ENCODE measurements at places on chromosomes 5 and 9.

GRCh38 chr5:173562451-173562850 is 54.0 kb downstream of the BOD1 start:
- DNase-seq, result no peak

DNA sequence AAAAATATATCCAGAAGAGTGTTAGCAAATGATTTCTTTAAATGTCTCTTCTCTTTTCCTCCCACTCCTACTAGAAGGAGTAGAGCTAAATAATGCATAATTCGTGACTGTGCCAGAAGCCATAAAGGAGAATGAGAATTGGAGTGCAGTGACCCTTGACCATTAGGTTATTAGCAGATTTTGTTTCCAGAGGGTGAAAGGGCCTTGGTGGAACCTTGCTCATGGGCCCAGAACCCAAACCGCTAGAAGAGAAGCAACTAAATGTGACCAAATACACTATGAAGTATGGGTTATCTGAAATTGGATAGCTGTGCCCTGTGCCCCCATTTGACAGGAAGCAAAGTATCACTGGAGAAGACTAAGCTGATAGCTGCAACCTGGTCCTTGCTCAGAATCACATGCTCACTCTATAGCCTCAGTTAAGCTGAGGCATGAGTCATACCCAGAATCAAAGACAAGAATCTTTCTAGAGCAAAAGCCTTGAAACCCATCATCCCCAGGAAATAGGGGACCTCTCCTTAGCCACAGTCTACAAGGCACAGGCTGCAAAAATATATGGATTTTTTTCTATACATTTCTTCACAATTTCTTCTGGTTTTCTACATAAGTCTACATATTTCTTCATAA is 36.3 kb downstream of the CAPSL start:
- DNase-seq, result no peak

DNA sequence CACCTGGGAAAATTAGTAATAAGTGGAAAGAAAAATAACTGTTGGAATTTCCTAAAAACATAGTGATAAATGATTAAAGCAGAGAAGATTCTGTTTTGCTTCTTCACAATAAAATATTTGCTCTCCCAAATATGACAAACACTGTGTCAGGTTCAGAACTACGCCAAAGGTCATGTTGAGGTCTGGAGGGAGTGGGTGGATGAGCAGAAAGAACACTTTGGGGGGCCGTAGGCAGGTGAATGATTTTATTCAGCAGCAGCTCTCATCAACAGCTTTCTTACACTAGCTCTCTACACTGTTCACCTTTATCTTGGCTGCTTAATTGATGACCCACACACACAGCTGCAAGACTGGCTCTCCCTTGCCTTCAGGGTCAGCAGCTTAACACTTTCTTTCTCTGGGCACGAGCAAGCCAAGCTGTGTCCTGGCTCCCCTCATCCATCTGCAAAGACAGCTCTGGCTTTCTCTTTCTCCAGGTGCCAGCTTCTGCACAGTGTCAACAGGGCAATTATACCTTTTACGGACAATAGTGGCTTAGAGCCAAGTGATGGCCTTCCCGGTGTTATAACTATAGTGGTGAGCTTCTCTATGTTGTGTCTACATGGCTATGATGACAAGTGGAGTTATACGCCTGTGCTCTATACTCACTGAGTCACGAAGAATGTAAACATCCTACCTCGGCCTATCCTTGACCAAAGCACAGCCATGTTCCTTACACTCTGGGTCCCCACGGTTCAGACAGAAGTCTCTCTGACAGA is 18.9 kb upstream of the GPX8 start:
- no peak for DNase-seq

DNA sequence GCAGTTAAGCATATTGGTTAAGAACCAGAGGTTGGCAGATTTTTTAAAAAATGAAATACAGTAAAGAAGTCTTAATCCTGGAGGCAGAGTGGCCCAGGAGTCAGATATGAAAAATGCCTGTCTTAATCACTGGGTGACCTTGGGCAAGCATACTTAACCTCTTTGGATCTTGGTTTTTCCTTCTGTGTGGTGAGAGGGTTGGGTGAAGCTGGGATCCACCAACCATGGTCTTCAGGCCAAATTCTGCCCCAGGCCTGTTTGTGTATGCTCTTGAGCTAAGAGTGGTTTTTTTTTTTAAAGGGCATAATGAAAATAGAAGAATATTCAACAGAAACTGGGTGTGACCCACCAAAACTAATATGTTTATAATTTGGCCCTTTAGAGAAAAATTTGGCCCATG is 20.0 kb upstream of the TEX48 start:
- DNase-seq, result no peak

GRCh38 chr9:129259375-129259774 is 81.3 kb upstream of the IER5L start:
- no peak for DNase-seq

DNA sequence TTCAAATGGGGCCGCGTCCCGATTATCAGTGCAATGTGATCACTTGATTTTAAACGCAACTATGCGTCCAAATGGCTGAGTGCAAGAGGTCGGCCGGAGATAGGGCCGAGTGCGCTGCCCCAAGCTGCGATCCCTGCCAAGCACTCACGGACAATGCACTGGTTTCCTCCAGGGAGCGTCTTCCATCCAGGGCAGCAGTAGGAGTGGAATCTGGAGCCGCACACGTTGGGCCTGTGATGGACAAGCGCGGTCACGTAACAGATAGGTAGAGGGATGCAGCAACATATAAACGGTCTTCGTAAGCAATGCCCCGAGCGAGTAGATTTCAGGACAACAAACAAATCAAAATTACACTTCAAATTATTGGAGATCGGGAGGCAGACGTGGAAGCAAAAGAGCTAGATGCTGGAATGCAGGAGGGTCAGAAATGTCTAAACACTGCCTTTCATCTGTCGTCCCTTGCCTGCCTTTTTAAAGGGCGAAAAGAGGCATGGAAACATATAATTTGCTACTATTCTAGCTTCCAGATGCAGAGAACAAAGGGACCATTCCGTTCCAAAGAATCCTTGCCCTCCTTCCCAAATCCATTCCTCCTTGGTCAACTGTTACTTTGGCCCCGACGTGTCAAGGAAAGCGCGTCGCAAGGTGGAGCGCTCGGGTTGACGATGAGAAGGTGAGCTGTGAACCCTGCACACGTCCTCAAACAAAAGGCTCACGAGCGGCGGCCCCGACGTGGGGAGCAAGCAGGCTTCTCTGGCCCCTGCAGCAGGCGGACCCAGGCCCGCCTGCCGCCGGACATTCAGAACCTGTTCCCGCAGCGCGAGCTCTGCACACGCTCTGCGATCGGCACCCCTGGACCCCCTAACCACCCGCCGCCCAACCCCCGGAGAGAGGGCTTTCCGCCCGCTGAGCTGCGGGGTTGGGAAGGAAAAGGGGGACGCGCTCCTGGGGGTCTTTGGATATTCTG is 1.5 kb downstream of the FBN2 start:
- peak; percentile 19 for DNase-seq

GRCh38 chr9:99680191-99680590 is 141.5 kb upstream of the NR4A3 start:
- no peak for DNase-seq

DNA sequence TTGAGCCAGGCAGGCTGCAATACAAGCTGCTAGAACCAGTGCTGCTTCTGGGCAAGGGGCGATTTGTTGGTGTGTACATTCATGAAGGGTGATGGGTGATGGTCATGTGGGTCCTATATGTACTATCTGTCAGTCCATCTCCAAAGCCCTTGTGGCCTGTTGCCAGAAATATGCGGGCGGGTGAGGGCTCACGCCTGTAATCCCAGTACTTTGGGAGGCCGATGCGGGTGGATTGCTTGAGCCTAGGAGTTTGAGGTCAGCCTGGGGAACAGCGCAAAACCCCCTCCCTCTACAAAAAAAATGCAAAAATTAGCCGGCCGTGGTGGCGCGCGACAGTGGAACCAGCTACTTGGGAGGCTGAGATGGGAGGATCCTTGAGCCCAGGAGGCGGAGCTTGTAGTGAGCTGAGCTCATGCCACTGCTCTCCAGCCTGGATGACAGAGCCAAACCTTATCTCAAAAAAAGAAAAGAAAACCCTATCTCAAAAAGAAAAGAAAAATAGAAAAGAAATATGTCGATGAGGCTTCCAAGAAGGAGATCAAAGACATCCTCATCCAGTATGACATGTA is 45.0 kb upstream of the KLF4 start:
- DNase-seq, result no peak

- DNase-seq, result no peak
Observed at GRCh38 chr9:128282500-128282899, 6.4 kb downstream of the SWI5 start.

DNA sequence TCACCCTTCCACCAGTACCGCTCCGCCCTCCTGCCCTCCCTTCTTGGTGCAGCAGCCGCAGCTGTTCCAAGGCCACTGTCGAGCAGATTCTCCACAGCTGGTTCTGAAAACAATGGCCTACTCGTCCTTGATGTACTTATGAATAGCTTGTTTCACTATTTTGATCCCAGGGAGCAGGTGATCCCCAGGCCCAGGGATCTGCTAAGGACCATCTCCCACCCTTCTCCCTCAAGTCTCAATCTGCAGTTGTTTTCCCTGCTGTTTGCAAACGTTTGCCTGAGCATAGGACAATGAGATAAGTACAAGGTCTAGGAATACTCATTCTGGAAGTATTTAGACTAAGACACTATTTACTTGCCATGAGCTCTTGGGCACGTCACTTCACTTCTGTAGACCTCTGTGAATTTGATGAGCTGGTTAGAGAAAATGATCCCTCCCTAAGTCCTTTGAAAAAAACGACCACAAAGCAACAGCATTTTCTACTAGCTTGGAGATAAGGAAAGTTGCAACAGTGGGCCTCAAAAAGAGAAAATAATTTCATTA is 1.8 kb downstream of the LURAP1L start:
- peak; percentile 91 for DNase-seq
